ENCODE measurements at places on chromosomes 11 and 22. TPM values are rescaled to one million over a fixed set of nuclear protein-coding genes. Genes with fewer than 3 reads are reported as not detected.

DNA sequence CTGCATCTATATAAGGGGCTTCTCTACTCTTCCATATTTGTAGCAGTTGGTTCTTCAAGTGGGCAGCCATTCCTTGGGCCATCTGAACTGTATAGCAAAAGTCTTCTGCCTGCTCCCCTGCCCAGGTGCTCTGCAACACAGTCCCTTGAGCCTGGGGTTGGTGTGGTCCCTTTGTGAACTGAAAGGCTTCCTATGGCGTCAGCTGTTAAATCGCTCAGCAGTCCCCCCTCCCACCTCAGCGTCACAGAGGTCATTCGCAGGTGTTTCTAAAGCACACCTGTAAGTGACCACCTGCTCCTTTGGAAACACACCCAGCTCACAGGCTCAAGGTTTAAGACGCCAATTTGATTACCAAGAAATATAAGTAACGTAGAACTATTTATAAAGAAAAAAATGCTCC lies 37.0 kb downstream of the CYB5R2 start:
- DNase-seq: no peak

DNA sequence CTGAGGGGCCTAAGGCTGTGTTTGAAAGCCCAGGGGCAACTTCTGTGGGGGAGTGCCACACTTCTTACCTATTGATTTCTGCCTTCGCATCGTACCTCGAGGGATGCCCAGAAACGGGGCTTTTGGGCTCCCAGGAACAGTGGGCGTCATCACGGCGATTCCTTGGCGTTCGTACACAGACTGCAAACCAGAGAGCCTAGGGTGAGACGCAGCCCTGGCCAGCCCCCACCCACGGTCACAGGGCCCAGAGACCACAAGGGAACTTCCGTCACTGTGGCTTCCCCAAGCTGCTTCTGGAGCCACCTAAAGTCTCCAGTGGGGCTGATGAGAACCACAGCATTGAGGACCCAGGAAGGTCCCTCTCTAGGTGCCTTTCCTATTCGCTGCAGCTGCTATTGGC lies 91.9 kb downstream of the CTTN start:
- no peak for DNase-seq

DNA sequence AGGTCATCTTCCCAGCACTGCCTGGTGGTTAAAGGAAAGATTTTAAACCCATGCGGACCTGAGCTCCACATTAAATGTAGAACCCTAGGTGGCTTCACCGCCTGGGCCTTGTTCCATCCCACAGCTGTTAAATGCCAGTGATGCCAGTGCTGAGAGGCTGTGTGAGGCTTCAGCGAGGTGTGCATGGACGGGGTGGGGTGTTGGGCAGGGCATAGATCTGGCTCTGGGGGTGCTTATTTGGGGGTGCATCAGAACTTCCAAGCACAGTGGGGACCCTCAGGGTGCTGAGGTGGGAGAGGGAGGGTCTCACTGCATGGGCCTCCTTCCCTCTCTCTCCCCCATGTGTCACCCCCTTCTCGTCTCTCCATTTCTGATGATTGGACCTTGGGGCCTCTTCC lies 90.1 kb upstream of the B3GAT1 start:
- DNase-seq: no peak

- no peak for DNase-seq
Observed at GRCh38 chr11:1755344-1755691, 4.9 kb upstream of the IFITM10 start.

GRCh38 chr11:45924036-45924915 lies 1.8 kb downstream of the LARGE2 start:
- DNase-seq: no peak

GRCh38 chr11:114050258-114050927 lies 9.1 kb upstream of the ZBTB16 start:
- DNase-seq: no peak

DNA sequence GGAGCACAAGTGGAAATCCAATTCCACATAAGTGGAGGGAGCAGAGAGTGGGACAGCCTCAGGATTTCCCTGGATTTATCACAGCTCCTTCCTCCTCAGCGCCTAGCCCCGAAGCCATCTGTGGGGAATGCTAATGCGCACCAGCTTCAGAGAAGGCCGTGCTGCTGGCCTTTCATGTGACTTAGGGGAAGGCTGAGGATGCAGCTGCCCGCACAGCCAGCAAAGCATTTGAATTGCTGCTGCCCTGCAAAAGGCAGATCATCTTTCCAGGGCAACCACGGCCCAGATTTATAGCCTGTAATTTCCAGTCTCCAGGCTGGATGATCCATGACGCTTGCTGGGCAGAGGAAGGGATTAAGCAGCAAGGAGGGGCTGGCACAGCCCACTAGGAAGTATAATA lies 29.9 kb downstream of the SYN3 start:
- DNase-seq: no peak

DNA sequence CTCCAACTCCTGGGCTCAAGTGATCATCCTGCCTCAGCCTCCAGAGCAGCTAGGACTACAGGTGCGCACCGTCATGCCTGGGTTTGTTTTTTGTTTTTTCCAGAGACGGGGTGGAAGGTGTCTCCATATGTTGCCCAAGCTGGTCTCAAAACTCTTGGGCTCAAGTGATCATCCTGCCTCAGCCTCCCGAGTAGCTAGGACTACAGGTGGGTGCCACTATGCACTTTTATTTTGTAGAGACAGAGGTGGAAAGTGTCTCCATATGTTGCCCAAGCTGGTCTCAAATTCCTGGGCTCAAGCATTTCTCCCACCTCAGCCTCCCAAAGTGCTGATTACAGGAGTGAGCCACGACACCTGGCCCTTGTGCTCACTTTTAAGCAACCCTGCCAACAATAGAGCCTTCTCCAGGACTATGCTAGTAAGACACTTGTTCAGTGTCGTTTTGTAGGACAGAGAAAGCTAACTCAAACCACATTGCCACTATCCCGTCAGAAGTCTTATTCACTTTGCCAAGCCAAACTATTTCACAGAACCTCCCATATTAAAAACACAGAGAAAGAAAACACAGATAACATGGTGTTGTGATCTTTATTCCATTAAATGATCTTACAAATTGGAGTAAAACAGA lies 9.4 kb upstream of the PLAAT3 start:
- no peak for DNase-seq

DNA sequence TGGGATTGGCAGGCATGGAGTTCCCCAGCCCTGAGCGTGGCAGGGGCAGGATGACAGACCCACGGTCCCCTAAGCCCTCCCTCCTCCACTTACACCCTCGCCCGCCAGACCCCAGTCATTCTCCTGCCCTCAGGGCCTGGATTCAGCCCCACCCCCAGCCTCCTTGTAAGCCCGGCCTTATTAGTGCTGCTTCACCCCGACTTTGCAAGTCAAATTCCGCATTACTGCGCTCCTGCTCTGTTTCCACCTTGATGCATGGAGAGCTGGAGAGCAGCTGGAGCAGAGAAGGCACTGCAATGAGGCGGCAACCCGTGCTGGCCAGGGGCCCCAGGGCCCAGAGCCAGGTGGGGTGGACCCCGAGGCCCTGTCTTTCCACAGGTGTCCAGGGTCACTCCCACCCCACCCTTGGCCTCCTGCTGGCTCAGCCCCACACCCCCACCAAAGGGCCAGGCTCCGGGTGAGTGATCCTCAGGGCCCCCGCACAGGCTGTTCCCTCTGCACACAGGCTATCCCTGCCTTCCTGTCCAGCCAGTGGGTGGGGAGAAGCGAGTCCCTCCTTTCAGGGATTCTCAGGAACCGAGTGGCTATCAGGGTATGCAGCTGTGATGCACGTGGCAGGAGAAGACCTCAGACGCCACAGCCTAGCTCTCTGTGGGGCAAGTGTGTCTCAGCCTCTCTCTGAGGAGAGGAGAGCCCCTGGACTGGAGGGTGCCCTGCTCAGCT lies 36.4 kb downstream of the RTN4R start:
- no peak for DNase-seq

GRCh38 chr11:96238563-96239135 lies 104.3 kb downstream of the MAML2 start:
- DNase-seq: no peak

GRCh38 chr11:104422324-104422944 lies 258.5 kb upstream of the PDGFD start:
- DNase-seq: no peak

DNA sequence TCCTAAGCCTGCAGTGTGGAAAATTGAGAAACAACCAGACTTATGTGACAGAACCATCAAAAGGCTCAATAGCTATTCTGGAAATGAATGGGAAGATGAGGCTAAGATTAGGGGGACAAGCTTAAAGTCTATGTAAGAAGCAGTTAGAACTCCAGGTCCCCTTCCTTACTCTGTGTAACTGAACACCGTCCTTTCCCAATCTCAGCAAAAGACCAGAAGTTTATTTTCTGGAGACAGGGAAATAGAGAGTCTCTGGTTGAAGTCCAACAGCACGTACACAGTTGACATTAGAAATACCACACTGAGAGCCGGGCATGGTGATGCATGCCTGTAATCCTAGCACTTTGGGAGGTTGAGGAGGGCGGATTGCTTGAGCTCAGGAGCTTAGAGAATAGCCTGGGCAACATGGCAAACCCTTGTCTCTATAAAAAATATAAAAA lies 93.9 kb downstream of the CD44 start:
- DNase-seq: no peak

DNA sequence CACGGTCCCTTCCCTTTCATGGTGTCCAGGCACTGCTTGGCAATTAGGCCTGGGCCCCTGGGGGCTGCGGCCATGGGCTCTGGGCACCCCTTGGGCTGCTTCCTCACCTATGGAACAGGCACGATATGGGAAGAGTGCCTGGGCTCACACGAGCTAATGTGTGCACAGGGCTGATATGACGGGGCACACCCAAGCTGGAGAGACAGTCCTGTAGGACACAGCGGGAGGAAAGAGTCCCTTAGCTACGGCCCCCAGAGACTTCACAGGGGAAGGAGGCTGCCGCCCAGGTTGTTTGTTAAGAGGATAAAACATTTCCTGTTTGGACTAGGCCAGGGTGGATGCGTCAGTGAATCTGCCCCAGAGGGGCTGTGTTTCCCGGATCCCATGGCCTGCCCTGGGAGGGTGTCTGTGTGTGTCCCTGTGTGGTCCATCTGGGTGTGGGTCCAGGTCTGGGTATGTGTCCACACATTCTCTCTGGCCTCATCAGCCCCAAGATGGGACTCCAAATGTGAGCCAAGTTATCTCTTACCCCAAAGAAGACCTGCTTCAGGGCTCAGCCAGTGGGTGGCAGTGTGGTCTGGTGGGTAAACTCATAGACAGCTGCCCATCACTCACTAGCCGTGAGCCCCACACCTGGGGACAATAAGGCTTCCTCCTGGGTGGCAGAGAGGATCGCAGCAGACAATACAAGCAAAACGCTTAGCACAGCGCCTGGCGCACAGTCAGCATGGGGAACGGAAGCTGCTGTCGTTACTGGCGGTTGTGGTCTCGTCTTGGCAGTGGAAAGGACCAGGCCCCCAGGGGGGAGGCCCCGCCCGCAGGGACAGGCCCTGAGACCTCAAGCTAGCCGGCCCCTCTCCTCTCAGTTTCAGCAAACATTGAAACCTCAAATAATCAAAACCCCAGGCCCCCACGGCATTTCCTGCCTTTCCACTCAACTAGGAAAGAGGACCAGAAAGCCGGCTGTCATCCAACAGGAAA lies 3.2 kb upstream of the EMID1 start:
- no peak for DNase-seq

DNA sequence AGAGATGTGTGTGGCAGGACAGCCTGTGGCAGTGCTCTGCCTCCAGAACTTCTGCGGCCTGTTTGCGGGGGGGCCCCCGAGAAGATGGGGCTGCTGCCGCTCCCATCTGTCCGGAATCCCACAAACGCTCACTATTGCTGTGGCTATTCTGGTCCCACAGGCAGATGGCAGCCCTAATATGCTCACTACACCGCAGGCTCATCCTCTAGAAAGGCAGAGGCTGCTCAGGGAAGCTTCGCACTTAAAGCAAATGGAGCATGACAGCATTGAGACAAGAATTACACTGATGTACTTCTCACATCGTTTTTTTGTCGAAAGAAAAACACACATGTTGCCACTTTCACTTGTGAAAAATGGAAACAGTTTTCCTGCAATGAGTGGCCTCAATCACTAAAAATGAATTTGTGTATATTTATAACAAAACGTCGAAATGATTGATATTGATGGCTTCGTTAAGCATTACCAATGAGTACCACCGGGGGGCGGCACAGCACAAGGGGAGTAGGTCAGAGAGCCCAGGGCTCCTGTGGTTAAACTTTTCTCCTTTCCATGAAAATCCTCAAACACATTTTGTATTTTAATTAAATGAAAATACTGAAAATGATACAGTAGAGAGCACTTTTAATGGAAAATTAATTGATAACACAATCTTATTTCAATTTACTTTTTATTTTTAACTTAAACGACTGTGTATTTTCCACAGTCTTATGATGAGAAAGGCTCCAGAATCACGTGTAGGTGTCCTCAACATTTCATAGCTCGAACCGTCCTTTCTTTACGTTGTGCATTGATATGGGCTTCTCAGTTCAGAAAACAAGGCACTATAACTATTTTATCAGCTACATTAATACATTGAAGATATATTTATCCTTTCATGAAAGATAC lies 69.1 kb downstream of the CTTN start:
- DNase-seq: peak; percentile 39

- DNase-seq: peak; percentile 85
Observed at GRCh38 chr22:28772633-28773460, at the start of gene CCDC117. Gene CCDC117, plus strand, starts transcription at chr22:28772695. Its CDS starts 155 bp downstream, at chr22:28772850.

GRCh38 chr11:34165786-34166555 lies 60.5 kb downstream of the NAT10 start:
- DNase-seq: no peak

- no peak for DNase-seq
Observed at GRCh38 chr11:65786786-65787636, at the start of gene OVOL1. Gene OVOL1, plus strand, starts transcription at chr11:65787063. Its CDS starts 311 bp downstream, at chr11:65787374.

- no peak for DNase-seq
Observed at GRCh38 chr22:27201741-27202140, 544.4 kb downstream of the MIAT start.

GRCh38 chr22:19879992-19880785 lies 25.5 kb upstream of the GNB1L start:
- no peak for DNase-seq

- DNase-seq: no peak
Observed at GRCh38 chr11:65045728-65046127, 4.7 kb downstream of the SAC3D1 start.

DNA sequence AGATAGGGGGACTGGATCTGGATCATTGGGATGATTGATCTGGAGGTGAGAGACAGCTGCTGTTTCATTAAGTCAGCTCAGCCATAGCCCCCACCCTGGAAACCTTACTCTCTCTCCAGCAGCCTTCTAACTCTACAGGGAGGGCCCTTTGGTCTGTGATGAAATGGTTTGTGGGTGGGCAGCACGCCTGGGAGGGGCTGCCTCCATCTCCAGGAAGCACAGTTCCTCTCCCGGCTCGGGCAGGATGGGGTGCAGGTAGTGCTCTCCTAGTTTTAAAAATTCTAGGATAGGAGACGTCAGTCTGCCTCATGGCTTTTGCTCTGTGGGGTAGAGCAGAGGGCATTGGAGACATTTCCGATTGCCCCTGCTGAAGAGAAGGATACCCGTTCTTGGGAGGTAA lies 89.7 kb downstream of the CEP164 start:
- no peak for DNase-seq

The P4HA3 gene
- 7.4 TPM for total RNA-seq

The IL18 gene
- 6.0 TPM for total RNA-seq

The PAFAH1B2 gene
- total RNA-seq: 87.8 TPM

The MGAT3 gene
- total RNA-seq: 0.02 TPM

The TUB gene
- 5.7 TPM for total RNA-seq

The INSC gene
- 1.0 TPM for total RNA-seq

The PAX6 gene
- total RNA-seq: 13.5 TPM

The JHY gene
- 3.1 TPM for total RNA-seq

The KCNJ1 gene
- total RNA-seq: not detected

The RIMBP3B gene
- 0.27 TPM for total RNA-seq

The DENND6B gene
- total RNA-seq: 0.81 TPM

The GRIK4 gene
- total RNA-seq: not detected

All from NCI-H460 (cell line).